Posterior cingulate gyrus (tissue), 11 donors: ENCODE measurements at places on chromosomes 7 and 10.

DNA sequence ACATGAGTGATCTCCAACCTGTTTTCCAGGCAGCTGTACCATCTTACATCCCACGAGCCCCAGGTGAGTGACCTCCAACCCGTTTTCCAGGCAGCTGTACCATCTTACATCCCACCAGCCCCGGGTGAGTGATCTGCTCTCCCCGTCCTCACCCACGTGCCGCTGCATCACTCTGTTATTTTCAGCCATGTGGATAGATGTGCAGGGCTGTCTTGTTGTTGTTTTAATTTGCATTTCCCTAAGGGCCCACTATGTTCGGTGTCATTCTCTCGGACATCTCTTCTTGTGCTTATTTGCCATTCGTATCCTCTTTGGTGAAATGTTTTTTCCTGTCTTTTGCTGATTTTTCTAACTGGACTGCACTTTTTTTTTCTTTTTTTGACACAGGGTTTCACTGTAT, 17.9 kb upstream of the LARP4B start:
- DNase-seq = no peak

DNA sequence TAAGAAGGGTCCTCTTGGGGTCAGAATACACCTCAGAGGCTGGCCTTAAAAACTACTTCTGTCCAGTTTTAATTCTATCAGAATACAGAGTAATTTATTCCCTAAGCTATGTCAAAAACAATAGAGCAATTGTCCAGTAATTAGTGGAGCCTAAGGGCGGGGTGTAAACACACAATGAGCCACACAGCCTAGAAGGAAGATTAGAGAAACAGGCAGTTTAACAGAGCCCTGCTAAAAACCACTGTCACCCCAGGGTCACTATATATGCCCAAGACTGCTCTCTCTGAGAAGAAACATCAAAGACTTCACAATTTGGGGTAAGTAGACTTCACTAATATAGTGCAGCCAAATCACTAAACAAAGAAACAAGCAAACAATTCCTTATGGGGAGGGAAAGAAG, 27.2 kb upstream of the WNT2 start:
- DNase-seq = no peak

DNA sequence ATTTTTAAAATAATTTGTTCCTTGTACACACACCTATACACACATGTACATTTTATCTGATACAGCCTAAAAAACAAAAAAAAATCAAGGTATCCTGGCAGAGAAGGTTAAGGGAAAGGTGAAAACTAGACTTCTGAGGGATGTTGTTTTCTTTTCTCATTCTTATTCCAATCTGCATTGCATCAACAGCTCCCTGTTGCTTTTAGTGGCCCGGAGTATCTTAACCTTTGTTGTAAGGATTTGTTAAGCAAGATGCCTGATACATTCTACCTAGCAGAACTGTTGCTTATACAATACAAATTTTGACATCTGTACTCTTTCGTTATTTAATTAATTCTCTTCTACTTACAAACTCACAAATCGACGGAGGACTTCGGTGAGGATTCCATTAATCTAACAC, 167.4 kb downstream of the GNAI1 start:
- DNase-seq = no peak

DNA sequence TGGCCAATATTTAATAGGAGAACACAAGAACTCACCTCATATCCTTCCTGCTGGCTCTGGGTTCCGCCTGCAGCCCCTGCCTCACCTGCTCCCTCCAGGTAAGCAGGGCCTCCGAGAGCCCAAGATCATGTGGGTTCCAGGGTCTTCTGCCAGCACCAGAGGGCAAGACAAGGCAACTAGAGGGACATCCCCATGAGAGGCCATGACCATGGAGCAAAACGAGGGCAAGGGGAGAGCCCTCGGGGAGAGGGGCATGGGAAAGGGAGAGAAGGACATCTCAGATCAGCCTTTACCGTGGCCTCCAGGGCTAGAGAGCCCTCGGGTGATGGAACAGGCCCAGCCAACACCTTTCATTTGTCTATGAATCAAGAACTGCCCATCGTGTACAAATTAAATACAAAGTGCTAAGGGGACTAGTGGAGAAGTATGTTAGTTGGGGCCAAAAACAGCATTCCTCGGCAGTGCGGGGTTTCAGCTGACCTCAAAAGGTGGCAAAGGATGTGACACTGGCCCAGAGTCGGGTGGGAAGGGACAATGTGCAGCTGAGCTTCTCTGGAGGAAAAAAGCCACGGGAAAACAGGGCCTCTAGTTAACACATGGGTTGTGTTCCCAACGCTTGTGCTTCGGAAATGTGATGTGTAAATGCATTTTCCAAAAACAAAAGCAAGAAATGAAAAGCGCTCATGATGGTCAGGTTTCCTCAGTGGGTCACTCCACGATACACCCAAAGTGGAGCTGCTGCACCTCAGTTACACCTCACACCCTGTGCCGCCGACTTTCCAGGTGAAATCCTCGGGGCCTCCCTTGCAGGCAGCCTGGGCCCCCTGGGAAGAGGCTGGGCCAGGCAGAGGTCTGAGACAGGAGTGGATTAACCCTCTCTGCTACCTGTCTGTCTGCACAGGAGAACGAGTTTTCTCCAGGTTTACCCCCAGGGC, 2.0 kb downstream of the AOC1 start:
- no peak for DNase-seq

DNA sequence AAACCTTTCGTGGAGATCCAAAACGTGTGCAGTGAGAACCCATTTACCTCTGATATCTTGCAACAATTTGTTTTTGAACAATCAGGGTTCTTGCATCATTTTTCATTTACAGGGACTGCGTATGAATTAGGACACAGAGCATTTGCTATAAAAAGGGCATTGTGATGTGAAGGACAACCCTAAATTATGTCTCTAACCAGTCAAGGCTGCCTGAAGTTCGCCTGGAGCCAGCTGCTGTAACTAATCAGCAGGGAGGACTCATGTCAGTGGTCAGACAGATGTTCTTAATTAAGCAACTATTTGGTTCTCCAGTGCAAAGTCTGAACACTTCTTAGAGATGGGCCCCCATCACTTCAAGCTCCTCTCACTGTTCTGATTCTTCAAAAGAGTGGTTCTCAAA, 674.8 kb downstream of the KCNMA1 start:
- DNase-seq = no peak

DNA sequence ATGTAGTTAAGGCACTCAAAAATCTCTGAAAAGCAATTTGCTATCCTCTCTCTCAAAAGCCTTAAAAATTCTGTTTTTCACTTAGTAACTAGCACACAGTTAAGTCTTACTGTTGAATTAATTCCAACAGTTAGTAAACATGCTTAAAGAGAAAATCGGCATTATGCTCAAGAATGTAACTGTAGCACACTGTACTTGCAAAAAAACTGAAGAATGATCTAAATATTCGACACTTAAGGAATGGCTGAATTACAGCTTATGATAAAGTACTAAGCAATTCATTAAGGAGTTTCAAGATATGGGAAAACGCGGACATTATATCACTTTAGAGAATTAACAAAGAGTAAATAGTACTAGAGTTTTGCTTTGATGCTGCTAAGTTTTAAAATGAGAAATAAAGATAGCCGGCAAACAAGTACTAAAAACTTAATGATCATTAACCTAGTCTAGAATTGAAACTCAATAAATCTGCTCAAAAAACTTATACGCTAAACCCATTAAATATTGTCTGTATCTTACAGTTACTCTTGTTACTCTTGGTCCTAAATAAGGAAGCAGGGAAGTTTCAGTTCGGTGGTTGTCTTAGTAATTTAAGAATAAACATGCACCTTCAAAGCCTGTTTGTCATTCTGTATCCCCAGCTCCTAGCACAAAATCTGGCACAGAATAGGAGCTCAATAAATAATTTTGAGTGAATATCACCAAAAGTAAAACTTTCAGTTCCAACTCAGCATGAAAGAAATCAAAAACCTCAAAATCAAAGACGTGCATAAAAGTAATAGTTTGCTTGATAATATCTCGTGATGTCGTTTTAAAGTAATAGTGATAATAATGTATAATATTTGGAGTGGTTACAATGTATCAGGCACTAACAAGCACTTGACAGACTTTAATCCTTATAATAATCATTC, 1.2 kb downstream of the TRDMT1 start:
- no peak for DNase-seq

GRCh38 chr7:49778731-49779270, 5.4 kb downstream of the VWC2 start:
- DNase-seq = no peak

- no peak for DNase-seq
Observed at GRCh38 chr10:110833234-110833940, 38.3 kb upstream of the PDCD4 start.

DNA sequence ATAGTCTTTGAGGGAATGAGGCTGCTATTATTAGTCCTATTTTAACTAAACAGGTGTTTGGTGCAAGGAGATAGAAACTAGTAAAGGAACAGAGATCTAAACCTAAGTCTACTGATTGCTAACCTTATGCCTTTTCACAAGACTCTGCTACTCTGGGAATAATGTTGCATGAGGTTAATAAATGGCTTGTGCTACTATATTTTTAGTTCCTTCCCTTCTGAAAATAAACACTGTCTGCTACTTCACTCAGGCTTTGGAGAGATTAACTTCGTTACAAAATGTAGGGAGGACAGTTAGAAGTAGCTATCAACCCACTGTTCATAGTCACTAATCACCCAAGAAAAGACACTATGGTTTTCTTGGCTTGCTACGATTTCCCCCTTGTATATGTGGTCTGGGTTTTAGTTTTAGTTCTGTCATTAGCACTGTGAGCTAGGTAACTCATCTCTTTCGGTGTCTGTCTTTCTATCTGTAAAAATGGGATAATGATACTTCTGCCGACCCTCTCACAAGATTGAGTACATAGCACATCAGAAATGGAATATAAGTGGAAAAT, 296.2 kb downstream of the LRRTM3 start:
- DNase-seq = no peak

- no peak for DNase-seq
Observed at GRCh38 chr10:75266945-75267344, 31.2 kb upstream of the COMTD1 start.

- DNase-seq = no peak
Observed at GRCh38 chr7:145884716-145885514, 231.7 kb upstream of the CNTNAP2 start.

DNA sequence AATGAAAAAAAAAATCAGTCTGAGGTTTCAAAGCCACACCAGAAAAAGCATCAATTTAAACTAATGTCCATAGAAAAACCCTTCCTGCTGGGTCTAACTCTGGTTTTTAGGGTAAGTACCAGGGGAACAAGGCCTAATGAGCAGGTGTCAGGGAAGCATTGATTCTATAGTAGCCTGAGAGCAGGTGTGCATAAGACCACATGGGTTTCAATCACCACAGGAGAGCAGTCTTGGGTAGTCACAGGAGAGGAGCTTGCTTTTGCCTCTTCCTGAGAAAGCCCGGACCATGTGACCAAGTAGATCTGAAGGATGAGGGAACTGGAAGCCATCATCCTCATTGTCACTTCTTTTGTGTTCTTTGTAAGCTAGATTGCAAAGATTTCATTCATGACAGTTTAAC, 66.3 kb upstream of the AGK start:
- no peak for DNase-seq

DNA sequence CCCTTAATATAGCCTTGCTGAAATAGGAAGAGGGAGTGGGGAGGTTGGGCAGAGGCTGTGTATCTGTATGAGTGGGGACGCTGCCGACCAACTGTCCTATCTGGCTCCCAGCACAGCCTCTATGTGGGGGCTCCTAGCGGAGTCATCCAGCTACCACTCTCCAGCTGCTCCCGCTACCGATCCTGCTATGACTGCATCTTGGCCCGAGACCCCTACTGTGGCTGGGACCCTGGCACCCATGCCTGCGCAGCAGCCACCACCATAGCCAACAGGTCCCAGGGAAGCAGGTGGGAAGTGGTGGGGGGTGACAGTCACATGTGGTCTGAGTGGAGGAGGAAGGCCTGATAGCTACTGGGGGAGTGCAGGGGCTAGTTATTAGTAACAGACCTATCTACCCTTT, 6.6 kb downstream of the MRPL43 start:
- DNase-seq = no peak

- DNase-seq = no peak
Observed at GRCh38 chr10:97169063-97169462, 16.7 kb downstream of the SLIT1 start.

- DNase-seq = no peak
Observed at GRCh38 chr10:89494575-89494974, 40.8 kb downstream of the SLC16A12 start.

GRCh38 chr10:69636273-69636575, 6.2 kb downstream of the FAM241B start:
- no peak for DNase-seq

DNA sequence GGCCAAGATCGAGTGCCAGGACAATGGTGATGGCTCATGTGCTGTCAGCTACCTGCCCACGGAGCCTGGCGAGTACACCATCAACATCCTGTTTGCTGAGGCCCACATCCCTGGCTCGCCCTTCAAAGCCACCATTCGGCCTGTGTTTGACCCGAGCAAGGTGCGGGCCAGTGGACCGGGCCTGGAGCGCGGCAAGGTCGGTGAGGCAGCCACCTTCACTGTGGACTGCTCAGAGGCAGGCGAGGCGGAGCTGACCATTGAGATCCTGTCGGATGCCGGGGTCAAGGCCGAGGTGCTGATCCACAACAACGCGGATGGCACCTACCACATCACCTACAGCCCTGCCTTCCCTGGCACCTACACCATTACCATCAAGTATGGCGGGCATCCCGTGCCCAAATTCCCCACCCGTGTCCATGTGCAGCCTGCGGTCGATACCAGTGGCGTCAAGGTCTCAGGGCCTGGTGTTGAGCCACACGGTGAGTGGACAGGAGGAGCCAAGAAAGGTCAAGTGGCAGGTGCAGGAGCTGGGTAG, 14.6 kb downstream of the FLNC start:
- no peak for DNase-seq

DNA sequence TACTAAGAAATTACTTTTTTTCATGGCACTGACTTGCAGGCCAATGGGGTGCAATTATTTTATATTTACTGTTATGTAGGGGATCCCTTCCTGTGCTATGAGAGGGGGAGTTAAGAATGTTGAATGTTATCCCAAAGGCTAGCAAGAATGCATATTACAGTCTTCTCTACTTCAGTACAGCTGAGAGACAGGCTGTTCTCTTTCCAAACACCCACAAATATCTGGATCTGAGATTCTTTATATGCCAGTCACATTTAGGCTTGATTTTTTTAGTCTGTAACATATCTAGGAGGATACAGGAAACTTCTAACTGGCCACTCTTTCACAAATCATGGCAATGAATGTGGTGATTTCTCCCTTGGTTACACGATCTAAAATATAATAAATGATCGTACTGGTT, 266.4 kb upstream of the FZD8 start:
- no peak for DNase-seq

- DNase-seq = no peak
Observed at GRCh38 chr7:2777898-2778535, 66.1 kb downstream of the GNA12 start.

GRCh38 chr10:113287592-113287991, 265.3 kb upstream of the HABP2 start:
- DNase-seq = no peak
